ENCODE measurements at places on chromosomes 16 and 17.
A peak's percentile ranks its signal among the peaks of the same experiment; 100 is the strongest.

DNA sequence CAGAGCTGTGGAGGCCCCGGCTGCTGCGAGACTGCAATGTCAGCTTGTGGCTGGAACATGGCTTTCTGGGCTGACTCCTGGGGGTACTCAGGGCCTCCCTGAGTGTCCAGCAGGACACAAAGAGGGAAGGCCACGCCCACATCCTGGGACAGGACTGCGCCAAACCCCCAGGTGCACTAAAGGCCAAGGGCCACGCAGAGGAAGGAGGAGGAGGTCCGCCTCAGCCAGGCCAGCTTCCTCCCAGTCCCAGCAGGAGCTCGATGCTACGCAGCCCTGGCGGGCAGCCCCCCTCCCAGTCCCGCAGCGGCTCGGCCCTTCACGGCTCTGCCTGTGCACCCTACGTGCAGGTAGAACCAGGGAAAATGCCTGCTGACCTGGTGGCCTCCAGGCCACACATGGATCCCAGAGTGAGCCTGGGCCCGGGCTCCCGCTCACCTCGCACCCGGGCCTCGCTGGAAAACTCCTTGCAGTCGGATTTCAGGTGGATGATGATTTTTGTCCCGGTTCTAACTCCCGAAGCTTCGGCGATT lies 21.2 kb downstream of the DNASE1 start:
- DNase-seq, result no peak

GRCh38 chr17:12568358-12569251 lies 97.1 kb upstream of the MYOCD start:
- no peak for DNase-seq

DNA sequence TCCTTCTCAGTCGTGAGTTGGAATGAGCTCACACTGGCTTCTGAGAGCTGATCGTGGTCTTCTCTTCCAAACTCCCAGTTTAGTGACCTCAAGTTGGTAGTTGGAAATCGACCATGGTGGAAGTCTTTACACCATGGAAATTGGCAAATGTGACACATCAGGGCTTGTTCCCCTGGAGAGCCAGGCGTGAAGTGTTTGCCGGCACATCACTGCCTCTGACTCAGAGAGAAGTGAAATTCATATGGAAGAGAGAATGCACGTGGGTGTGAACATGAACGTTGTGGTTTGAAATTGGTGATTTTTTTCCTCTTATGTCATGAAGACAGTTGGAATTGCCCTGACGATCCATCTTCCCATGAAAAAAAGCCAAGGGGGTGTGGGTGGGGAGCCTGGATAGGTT lies 47.4 kb downstream of the AXIN2 start:
- DNase-seq, result peak; percentile 58

DNA sequence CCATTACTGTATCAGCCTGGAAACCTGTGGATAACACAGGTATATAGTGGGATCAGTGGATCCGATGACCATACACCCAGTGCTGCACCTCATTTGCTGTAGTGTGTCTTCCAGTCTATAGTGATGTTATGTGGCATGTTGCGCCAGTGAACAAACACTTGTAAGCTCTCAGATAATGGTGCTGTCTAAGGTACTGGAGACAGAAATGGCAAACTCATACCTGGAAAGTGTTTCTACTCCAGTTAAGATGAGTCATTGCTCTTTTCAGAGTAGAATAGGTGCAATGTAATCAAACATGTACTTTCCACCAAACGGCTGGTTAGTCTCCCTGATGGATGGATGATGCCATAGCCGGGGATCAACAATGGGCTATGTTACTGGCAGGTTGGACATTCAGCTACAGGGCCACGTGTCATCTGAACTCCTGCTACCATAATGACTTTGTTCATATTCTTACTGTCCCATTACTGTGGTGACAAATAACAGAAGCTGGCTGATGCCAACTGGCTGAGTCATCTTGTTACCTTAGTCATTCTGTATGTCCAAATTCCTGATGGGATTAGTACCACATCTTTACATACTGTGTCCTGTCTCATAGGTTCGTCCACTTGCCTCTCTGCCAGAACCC lies 6.3 kb downstream of the CCL11 start:
- no peak for DNase-seq

DNA sequence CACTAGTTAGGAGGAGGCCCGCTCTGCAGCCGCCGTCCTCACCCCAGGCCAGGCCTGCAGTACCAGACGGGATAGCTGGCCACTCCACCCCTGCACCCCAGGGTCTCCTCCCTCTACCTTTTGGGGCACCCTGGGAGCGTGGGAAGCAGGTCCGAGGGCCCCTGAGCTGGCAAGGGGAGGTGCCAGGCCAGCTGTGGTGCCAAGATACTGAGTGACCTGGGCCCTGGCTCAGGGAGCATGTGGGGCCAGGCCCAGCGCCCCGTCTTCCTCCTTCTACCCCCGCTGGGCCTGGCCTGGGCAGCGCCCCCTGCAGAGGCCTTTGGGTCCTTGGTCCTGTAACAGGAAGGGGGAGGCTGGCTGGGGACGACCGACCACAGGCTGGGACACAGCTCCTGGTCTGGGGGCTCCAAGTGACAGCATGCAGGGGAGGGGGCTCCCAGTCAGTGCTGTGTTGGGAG lies 13.0 kb downstream of the PAM16 start:
- DNase-seq, result no peak

DNA sequence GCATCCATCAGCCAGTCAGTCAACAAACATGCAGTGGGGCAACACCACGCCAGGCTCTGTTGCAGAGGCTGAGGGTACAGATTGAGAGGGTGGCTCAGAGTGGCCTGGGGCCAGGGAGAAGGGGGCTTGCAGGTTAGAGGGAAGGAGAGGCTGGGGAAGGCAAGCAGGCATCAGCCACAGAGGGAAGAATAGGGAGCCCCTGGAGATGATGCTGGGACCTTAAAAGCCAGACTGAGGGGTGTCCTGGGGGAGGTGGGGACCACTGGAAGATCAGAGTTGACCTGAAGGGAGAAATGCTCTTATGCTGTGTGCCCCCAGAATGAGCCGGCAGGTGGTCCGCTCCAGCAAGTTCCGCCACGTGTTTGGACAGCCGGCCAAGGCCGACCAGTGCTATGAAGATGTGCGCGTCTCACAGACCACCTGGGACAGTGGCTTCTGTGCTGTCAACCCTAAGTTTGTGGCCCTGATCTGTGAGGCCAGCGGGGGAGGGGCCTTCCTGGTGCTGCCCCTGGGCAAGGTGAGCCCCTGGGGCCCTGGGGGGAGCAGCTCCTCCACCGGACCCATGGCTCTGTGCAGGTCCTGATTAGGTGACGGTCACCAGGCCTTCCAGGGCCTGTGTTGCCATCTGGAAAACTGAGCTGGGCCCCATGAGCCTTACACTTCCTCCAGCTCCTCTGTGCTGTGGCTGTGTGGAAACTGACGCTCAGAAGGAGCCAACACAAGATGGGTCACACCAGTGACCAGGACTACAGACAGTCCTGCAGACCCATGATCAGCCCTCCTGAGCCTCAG lies 1.7 kb downstream of the CORO1A start:
- DNase-seq, result no peak

GRCh38 chr17:27609611-27610303 lies 21.2 kb upstream of the LGALS9 start:
- DNase-seq, result peak; percentile 53

- no peak for DNase-seq
Measured at GRCh38 chr17:27244011-27244410, 49.9 kb upstream of the WSB1 start.

DNA sequence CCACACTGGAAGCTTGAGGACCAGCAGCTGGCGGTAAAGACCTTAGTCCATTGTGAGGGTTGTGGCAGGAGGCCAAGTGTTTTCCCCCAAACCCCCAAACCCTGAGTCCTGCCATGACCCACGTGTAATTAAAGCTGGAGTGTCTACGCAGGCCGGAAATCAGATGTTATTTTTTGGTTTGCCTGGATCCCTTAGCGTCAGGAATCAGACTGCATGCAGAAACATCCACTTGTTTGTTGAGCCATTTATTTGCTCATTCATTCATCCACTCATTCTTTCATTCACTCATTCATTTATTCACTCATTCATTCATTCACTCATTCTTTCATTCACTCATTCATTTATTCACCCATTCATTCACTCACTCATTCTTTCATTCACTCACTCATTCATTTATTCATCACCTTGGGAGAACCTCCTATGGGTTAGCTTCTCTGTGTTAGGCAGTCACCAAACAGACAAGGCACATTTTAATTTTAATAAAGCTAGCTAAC lies 313.1 kb downstream of the MAF start:
- DNase-seq, result no peak

DNA sequence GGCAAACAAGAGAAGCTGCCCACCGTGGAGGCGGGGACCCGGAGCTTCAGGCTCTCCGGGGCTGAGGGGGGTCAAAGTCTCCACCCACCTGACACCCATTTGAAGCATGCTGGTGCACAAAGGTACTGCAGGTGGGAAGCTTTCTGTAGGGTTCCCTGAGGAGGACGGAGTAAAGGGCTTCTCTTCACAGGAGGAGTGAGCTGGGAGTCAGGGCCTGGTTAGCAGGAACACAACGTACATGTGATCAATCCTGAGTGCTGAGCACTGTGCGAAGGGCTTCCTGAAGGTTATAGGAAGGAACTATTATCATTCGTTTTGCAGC lies 252.9 kb upstream of the RPL38 start:
- no peak for DNase-seq

- no peak for DNase-seq
Measured at GRCh38 chr16:67000384-67001351, 12.3 kb downstream of the CES4A start.

DNA sequence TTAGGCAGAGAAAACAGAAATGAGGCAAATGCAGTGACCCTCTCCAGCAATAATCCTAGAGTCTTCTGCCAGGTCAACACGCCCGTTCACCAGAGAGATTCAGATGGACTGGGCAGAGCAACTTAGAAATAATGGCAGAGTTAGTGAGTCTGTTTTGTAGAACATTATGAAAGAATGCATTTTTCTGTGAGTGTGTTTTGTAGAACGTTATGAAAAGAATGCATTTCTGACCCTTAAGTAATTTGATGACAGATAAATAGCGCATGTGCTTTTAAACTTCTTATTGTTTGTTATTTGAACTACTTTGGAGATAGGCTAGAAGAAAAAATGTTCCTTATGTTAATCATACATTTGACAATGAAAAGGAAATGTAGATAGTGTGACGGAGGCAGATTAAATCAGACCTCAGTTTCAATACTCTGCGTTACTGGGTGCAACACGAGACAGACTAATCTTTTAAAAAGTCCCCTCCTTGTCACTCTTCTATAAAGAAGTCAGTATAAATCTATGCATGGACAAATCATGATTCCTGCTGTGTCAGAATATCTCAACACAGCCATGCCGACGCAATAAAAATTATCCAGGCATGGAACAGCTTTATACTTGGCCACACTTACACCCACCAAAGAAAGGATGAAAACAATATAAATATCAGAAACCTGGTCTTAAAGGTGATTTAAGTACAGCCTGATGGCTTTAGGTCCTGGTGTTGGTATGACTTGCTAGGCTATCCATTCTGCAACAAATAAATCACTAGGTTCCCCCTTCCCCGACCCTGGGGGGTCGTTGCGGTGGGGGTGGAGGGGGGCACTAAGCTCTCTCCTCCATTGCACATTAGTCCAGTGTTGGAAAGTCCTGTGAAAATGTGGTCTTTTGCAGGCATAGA lies 47.8 kb downstream of the MARCHF10 start:
- DNase-seq, result peak; percentile 74

GRCh38 chr16:86038926-86039310 lies 140.0 kb downstream of the IRF8 start:
- no peak for DNase-seq

DNA sequence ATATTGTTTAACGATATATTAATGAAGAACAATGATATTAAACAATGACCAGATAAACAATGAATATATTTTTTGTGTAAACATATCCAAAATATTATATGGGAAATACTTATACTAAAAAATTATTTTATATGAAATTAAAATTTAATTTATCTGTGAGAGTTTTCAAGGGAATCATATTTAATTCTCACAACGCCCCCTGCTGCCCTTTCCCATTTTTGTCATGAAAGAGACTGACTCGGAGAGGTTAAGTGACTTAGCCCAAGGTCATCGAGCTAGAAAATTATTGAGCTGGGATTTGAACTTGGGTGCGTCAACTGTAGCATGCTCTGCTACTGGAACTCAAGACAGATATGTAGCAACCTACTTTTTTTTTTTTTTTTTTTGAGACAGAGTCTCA lies 7.2 kb upstream of the MYCBPAP start:
- peak; percentile 8 for DNase-seq

- no peak for DNase-seq
Measured at GRCh38 chr17:82583720-82584234, 64.2 kb downstream of the FOXK2 start.

DNA sequence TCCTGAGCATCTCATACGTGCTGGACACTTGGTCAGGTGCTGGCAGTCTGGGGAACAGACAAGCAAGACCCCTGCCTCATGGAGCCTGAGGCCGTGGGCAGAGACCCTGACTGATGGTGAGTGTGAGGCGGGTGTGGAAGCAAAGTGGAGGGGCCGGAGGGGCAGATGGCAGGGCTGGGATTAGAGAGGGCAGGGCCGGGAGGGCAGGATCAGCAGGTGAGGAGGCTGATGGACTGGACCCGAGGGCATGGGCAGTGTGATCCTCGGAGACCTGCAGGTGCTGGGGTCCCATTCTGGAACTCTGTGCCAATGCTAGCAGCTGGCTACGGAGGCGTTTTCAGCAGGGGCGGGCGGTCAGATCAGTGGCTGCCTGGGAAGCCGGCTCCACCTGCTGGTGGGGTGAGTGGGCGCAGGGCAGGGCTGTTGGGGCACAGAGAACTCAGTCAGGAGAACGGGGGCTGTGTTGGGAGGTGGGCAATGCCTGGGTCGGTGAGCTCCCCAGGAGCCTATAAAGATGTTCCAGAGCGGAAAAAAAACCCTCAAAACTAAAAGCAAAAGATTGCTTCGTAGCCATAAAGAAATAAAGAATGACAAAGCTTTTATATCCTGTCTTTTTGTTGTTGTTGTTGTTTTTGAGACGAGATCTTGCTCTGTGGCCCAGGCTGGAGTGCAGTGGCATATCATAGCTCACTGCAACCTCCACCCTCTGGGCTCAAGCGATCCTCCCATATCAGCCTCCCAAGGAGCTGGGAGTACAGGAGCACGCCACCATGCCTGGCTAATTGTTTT lies 8.9 kb upstream of the C16orf74 start:
- DNase-seq, result no peak

GRCh38 chr17:3697103-3697476 lies 1.1 kb upstream of the P2RX5 start:
- DNase-seq, result no peak

- peak; percentile 18 for DNase-seq
Measured at GRCh38 chr16:52068447-52069074, 478.4 kb downstream of the TOX3 start.

DNA sequence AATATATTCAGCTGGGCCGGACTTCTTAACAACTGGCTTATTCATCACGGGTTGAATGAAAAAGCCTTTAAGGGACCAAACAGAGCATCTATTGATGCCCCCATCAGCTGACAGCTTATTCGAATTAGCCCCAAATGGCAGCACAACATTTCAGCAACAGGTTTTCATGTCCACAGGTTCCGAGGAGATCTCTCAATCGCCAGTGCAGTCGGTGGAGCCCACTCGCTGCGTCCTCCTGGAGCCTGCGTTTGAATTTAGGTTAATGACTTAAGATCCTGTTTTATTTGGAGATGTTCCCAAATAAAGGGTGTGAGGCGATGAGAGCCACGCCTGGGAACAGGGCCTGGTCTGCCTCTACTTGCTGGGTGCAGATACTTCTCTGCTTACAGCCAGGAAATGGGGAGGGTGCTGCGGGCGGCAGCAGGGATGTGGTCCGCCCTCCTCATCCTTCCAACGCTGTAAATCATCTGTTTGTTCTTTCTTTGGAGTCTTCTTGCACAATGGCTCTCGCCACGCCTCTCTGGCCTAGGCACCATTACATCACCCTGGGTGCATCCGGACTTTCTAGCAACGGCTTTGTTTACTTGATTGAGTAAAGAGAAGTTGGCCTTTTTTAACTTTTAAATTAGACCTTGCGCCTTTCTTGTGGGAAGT lies 22.6 kb downstream of the NDE1 start:
- DNase-seq, result peak; percentile 97

GRCh38 chr17:82236142-82236971 lies 7.5 kb downstream of the SLC16A3 start:
- no peak for DNase-seq

Measured in HFFc6 (cell line).